Islet precursor cell (in vitro differentiated cells): ENCODE measurements at places on chromosomes 7 and 10.

- no peak for DNase-seq
These were observed 130.0 kb downstream of the FAM53B start for GRCh38 chr10:124614003-124614659.

DNA sequence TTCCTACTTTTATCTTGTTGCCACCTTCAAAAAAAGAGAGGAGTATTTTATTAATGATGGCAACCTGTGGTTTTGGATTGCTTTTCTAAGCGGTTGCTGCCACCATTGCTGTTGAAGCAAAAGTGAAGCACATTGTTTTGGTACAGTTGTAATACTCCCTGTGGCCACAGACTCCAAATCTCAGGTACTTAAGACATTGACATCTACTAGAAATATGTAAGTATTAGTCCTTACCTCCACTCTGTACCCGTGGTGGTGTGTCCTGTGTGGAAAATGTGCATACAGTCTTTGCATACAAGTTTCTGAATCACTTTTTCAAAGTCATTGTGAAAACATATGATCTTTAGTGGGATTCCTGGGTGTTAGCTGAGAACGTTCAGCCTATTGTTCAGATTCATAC is 85.7 kb downstream of the ANLN start:
- no peak for DNase-seq

DNA sequence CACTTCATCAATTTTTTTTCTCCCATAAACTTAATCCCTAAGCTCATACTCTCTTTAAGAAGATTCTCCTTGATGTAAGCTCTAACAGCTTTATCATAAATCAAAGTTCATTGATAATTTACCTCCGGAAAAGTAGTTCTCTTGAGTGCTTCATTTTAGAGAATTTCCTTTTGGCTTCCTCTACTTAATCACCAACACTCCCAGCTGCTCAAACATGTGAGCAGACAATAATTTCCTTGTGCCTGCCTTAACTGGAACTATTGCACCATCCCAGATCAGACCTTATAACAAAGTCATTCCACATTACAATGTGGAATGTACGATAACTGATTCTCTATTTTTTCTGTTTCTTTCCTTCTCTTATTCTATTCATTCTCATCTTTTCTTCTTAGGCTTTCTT is 5.9 kb downstream of the FEZF1 start:
- no peak for DNase-seq

GRCh38 chr7:142685877-142686508 is 63.3 kb upstream of the PRSS1 start:
- no peak for DNase-seq

DNA sequence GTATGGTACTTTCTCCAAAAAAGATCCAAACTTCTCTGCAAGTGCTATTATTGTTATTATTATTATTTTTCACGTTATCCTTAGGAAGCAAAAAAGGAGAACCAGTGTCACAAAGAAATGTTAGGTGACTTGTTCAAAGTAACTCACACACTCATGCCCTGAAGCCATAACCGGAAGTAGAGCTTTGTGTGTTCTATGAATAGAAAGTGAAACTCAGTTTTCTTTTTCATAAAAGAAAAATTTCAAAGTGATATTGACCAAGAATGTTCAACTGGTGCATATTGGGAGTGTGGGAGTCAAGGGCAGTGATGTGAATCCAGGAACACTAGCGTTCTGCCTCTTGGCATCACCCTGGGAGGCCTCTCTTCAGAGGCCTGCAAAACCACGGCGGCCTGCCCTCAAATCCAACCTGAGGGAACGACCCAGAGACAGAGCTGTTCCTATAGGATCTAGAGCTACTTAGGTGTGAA is 106.1 kb downstream of the PRKCQ start:
- no peak for DNase-seq
